NCI-H774 (cell line): ENCODE measurements at places on chromosomes 6 and 20.
A peak's percentile ranks its signal among the peaks of the same experiment; 100 is the strongest.

- DNase-seq, result no peak
Observed at GRCh38 chr6:4021854-4022695, 56.9 kb downstream of the FAM217A start.

DNA sequence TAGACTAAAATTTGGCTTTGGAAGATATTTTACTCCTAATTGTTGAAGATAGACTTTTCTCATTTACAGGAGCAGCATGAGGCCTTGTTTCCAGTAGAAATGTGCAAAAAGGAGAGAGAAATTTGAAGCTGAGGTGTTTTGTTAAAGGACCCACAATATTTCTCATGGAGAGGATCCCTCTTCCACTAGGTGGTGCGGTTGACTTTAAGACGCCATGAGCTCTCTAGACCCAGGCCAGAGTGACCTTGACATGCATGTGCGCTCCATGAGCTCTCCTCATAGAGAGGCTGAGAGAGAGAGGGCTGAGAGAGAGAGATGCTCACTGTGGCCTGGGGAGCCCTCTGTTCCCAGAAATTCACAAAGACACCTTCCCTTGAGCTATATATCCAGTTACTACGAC is 861.2 kb upstream of the EYS start:
- DNase-seq, result no peak

GRCh38 chr20:22819112-22819511 is 216.0 kb upstream of the SSTR4 start:
- DNase-seq, result no peak

DNA sequence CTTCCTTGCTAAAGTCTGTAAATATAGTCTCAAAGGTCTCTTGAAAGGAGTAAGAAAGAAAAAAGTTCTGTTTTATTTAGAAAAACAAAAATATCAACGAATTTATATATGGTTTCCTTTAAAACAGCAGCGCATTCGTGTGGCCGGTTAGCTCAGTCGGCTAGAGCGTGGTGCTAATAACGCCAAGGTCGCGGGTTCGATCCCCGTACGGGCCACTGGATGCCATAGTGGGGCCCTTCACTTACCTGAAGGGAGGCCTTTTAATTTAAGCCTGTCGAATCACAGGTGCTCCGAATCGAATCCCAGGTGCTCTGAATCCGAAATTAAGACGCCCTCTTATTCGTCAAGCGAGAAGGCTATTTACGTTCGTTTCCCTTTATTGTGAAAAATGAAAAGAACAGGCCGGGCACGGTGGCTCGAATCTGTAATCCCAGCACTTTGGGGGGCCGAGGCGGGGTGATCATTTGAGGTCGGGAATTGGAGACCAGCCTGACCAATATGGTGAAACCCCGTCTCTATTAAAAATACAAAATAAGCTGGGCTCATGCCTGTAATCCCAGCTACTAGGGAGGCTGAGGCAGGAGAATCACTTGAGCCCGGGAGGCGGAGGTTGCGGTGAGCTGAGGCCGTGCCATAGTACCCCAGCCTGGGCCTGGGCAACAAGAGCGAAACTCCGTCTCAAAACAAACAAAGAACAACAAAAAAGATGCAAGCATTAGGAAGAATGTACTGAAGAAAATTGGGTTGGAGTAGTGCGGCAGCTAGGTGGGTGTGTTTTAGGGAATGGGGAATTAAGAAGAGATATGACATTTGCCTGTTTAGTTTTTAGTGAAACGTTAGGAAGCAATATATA is 195.8 kb upstream of the ZNF184 start:
- peak; percentile 61 for DNase-seq

GRCh38 chr6:26268659-26269402 is 96.2 kb upstream of the BTN3A2 start:
- peak; percentile 37 for DNase-seq

- no peak for DNase-seq
Observed at GRCh38 chr6:397604-398003, 6.1 kb downstream of the IRF4 start.
